ENCODE measurements at places on chromosomes 3 and 15.

DNA sequence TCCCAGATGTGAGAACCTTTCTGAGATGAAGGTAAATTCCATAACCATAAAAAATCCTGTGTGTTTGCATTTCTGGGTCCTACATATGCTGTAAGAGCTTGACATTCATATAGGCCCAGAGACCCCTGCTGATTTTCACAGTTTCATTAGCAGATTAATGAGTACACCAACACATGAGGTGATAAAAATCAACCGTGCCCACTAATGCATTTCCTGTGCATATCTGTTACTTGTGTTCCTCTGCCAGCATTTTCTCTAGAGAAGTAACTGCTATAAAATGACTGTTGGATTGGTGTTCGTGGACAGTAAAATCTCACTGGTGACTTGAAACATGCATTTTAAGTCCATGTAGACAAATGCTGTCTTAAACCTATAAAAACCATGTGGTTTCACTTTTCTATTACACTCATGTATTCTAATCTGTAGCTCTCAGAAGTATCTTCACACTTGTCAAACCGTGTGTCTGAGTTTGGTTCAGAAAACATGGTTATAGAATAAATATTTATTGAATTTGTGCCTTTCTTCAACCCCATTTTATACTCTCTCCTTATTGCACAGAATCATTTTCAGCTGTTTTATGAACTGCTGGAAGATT, 14.6 kb downstream of the MAP2K5 start:
- DNase-seq: no peak

DNA sequence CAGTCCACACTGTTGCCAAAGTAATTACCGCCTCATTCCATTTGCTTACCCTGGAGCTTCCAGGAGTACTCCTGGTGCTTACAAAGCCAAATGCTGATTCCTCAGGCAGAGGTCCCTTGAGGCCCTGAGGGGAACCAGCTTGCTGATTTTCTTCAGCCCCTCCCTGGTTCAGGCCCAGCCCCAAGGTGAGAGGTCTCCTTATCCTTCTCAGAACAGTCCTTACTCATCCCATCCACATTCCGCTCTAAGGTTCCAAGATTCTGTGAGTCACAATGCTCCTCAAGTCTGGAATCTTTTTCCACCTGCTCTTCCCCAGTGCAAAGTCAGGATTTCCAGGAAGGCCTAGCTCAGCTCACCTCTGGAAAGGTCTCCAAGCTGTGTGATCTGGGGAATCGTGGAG, 1.8 kb upstream of the ATP10A start:
- DNase-seq: no peak

GRCh38 chr3:16132928-16133327, 41.6 kb upstream of the GALNT15 start:
- DNase-seq: no peak

GRCh38 chr3:189824629-189825312, 193.6 kb downstream of the TP63 start:
- DNase-seq: no peak

- DNase-seq: no peak
Measured at GRCh38 chr3:42184651-42185443, 81.1 kb downstream of the CCK start.

GRCh38 chr3:188339410-188340295, 185.7 kb downstream of the LPP start:
- DNase-seq: no peak

DNA sequence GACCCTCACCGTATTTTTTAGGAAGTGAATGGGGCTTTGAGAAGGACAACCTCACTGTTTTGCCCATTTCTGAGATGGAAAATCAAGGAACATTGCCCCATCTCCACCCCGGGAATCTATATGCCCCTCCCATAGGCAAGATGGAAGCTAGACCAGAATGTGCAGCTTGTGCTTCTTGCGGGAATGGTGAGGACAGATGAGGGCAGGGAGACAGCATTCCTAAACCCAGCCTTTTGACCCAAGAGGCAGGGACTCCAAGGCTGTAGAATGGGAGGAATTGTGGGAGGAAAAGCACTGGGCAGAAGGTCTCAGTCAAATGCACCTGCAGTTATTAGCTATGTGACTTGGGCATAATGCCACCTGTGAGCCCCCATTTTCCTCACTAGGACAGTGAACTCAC, 66.9 kb downstream of the SMAD3 start:
- DNase-seq: no peak

DNA sequence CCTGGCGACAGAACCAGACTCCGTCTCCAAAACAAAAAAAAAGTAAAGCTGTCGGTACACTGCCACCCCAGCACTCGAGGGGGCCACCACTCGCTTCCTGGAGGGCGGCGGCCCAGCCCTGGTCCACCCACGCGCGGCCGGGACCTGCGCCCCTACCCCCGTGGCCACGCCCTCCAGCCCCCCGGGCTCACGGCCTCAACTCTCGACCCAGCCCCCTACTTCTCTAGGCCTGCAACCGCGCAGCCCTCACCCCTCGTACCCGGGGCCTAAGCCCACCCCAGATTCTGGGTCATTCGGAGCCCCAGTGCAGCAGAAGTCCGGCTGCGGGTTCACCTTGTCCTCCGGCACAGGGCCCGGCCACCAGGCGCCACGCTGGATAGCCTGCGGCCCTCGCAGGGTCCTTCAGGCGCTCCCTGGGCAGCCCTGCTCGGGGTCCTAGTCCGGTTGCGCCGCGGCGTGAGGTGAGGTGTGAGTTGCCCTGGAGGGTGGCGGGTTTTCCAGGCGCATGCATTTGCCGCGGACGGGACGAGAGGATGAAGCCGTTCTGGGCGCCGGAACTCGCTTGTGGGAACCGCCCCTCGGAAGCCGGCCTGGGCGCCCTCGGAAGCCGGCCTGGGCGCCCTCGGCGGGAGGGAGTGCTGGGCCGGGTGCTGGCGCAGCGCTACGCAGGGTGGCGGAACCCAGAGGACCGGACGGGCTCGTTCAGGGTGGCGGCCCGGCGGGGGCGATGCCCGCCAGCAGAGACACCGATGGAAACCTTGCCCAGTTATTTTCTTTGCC, 32.3 kb downstream of the SPINK8 start:
- DNase-seq: peak; percentile 87

GRCh38 chr3:170418422-170419398, at the start of gene CLDN11:
TSS of gene CLDN11 (plus strand) at chr3:170418868. CDS start at chr3:170419067, 199 bp downstream.
- DNase-seq: no peak

- no peak for DNase-seq
Measured at GRCh38 chr3:128546646-128547045, 53.6 kb upstream of the GATA2 start.

GRCh38 chr3:181610083-181610972, 101.4 kb upstream of the SOX2 start:
- DNase-seq: no peak

- no peak for DNase-seq
Measured at GRCh38 chr3:128415773-128416577, 50.7 kb downstream of the DNAJB8 start.

- DNase-seq: no peak
Measured at GRCh38 chr3:123695731-123696640, 111.1 kb upstream of the HACD2 start.

- no peak for DNase-seq
Measured at GRCh38 chr3:41404582-41404981, 205.3 kb downstream of the CTNNB1 start.

GRCh38 chr3:4898454-4899313, 80.6 kb upstream of the BHLHE40 start:
- no peak for DNase-seq

DNA sequence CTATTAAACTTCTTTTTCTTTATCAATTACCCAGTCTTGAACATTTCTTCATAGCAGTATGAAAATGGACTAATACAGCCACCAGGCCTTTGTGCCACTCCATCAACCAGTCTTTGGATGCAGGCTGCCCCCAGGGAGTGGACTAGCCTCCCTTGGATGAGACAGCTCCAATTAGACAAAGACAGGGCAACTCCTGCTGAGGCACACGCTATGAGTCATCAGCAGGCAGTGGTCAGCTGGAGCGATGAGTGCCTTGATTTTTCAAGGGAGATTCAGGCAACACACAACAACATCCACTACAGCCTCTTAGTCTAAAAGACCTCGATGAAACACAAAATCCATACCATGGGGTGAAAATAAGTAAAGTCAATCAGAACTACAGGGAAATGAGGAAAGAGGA, 160.1 kb downstream of the ARRDC4 start:
- no peak for DNase-seq

DNA sequence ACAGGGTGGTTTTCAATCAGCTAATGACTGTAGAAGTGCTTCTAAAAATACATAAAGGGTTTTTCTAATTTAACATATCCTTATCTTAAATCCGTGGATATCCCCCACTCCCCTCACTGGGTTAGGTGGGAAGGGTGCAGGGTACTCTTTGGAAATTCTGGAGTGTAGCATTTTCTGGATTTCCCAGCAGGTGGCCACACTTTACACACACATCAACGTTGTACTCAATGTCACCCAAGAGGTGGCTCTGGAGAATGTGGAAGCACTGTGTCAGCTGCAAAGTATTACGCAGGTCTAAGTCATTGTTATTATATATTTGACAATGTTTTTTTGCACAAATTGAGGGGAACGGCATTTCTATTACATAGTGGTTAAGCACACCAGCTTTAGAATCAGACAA, 168.8 kb downstream of the CHDH start:
- no peak for DNase-seq

GRCh38 chr3:123346021-123346420, 102.9 kb downstream of the ADCY5 start:
- no peak for DNase-seq

DNA sequence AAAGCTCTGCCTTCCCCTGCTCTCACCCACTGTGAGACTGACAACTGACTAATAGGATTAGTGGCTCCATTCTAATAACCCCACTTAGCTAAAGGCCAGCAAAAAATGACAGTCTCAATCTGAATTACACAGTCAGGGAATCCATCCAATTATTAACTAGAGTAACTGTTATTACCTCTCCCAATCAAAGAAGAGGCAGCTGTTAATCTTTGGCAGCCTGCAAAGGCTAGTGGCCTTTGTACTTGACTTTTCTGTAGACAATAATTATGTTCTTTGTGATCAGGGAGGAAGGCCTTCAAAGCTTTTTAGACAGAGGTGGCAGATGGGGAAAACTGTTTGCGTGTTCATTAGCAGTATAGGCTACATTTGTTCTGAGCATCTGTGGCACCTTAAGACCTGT, 177.7 kb downstream of the ISL2 start:
- DNase-seq: no peak

- DNase-seq: no peak
Measured at GRCh38 chr3:155418407-155418806, 124.9 kb upstream of the STRIT1 start.

DNA sequence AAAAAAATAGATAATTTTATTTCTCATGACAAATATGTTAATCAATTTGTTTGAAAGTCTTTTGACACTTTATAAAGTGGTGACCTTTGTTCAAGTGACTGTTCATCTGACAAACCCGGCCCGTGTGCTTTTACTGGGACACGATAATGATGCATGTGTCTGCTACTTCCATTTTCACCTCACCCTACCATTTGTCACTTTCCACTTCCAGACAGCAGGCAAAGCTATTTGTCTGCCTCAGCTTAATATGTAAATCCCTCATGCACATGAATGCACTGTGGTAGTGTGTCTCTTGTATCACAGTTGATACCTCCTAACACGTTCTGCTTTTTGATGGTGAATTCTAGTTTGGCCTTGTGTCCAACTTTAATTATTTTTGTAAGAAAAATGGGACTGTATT, 204.3 kb downstream of the BBX start:
- DNase-seq: no peak

DNA sequence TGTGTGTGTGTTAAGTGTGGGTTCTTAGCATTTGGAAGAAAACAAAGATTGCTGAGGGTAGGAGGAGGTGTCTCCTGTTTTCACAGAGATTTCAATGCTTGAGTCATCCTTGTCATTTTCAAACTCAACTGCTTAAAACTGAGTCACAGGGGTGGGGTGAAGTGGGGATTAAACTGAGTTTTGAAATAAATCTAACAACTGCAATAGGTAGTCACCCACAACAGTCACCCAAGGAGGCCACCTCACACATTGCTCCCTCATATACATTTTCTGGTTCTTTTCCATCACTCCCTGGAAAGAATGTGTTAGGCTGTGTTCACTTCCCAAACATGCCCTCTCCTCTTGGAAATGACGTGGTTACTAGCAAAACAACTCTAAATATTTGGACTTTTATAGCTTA, 187.7 kb upstream of the CMC1 start:
- no peak for DNase-seq

- no peak for DNase-seq
Measured at GRCh38 chr3:58206406-58207011, 4.3 kb downstream of the DNASE1L3 start.

DNA sequence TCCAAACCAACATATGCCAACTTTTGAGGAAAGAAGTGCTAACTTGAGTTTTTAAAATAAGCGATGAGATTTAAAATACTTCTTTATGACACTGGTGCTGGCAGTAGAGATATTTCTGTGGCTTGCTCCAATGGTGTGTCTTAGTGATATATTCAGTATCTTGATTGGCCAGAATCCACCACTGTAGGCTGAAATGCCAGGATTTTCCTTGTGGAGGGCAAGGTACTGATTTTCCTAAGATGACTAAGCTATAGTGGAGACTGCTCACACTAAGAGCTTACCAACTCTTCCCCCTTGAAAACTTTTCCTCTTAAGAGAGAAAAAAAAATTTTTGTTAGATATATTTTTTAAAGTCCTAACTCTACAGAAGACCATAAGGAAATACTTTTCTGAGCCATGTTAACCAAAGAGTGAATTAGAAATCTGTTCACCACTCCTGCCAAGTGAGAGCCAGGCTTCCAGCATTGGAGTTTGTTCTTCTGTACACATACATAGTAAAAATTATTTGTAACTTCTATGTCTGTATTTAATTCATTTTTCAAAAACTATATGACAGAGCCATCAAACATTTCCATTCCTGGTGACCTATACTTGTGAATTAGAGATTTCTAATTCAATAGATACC, 109.1 kb downstream of the PPP2R3A start:
- no peak for DNase-seq

GRCh38 chr3:126439968-126440708, 35.6 kb downstream of the ZXDC start:
- no peak for DNase-seq

- no peak for DNase-seq
Measured at GRCh38 chr3:115720983-115721382, 97.7 kb downstream of the GAP43 start.

- DNase-seq: no peak
Measured at GRCh38 chr15:99951511-99951910, 218.3 kb upstream of the LYSMD4 start.

DNA sequence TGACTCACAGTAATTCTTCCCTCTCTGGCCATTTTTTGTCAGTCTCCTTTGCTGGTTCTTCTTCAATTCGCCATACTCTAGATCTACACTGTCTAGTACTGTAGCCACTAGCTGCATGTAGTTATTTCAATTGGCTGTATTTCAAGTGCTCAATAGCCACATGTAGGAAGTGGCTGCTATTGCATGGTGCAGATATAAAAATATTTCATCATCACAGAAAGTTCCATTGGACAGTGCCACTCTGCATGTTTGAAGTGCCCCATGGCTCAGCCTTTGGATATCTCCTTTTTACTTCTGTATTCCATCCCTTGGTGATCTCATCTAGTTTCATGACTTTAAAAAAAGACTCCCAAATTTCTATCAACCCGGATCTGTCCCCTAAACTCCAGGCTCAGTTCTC, 22.1 kb downstream of the PPP2R3A start:
- DNase-seq: no peak

GRCh38 chr3:43128464-43128863, 22.6 kb upstream of the POMGNT2 start:
- no peak for DNase-seq
